ENCODE measurements at places on chromosomes 1 and 21.
A peak's percentile ranks its signal among the peaks of the same experiment; 100 is the strongest.

DNA sequence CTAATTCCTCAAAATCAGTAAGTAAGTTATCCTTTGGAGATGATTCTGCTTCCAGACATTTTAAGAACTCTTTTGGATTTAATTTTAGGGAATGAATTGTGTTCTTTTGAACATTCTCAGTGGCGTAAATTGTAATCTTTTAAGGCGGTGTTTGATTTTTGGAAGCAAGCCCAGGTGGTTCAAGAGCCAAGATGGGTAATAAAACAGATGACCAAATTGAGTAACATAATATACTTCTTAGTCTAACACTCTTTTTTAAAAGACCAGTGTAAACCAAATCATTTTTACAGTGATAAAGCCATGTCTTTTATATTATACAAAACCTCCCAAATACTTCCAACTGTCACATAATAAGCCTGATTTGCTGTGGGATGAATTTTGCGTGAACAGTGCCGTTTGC, 133.8 kb downstream of the LRRC40 start:
- DNase-seq, result no peak

- DNase-seq, result no peak
Measured at GRCh38 chr1:206727981-206728696, 42.4 kb upstream of the IL19 start.

GRCh38 chr21:42276076-42276475, 39.1 kb downstream of the TFF3 start:
- DNase-seq, result no peak

- DNase-seq, result no peak
Measured at GRCh38 chr1:41652384-41653265, 168.1 kb upstream of the EDN2 start.

GRCh38 chr1:94468708-94469107, 50.5 kb downstream of the ABCD3 start:
- no peak for DNase-seq

GRCh38 chr1:183814121-183814681, 9.3 kb downstream of the RGL1 start:
- DNase-seq, result no peak

DNA sequence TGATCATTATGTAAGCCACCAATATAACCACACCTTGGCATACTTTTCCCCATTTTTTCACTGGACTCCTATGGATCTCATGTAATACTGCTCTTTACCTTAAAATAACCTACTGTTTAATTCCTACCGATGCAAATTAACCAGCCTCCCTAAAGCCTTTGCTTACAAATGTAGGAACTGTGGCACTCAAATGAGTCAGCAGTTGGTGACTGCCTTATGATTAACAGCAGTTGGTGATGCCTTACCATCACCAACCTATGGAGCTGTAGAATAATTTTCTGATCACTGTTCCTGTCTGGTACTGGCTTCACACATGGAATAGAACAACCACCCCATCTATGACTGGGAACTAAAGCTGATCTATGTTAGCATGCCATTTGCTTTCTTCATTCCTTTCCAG, 7.8 kb upstream of the NUDT17 start:
- DNase-seq, result no peak

GRCh38 chr1:108742253-108742652, 4.2 kb upstream of the STXBP3 start:
- DNase-seq, result no peak

- DNase-seq, result no peak
Measured at GRCh38 chr1:76294482-76295194, 220.1 kb downstream of the ST6GALNAC3 start.

GRCh38 chr1:70509996-70510876, 99.2 kb downstream of the CTH start:
- peak; percentile 89 for DNase-seq

DNA sequence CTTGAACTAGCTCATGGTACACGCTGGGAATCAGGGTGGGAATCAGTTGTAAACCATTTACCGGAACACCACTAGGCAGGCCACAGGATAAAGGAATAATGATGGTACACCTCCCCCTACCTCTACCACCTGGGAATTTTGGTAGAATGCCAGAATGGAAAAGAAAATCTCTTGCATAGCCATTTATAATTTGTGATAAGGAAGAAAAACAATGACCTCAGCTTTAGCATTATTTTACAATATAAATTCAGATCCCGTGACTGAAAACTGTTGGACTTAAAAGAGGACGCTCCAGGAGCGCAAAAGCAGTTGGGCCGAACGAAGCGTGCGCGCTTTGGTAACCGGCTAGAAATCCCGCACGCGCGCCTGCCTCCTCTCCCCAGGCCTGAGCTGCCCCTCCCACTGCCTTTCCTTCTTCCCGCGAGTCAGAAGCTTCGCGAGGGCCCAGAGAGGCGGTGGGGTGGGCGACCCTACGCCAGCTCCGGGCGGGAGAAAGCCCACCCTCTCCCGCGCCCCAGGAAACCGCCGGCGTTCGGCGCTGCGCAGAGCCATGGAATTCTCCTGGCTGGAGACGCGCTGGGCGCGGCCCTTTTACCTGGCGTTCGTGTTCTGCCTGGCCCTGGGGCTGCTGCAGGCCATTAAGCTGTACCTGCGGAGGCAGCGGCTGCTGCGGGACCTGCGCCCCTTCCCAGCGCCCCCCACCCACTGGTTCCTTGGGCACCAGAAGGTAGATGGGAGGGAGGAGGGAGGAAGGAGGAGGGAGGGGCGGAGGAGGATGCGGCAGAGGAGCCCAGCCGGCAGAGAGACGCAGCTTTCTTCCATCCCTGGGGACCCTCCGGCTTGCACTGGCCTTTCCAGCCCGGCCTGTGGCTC, at the start of gene CYP4X1:
Gene CYP4X1 (plus strand): TSS at position 402 of the 873 bp plus-strand sequence. CDS start 149 bp downstream, at position 551.
- DNase-seq, result no peak

- no peak for DNase-seq
Measured at GRCh38 chr1:178262120-178262500, 168.2 kb downstream of the RASAL2 start.

DNA sequence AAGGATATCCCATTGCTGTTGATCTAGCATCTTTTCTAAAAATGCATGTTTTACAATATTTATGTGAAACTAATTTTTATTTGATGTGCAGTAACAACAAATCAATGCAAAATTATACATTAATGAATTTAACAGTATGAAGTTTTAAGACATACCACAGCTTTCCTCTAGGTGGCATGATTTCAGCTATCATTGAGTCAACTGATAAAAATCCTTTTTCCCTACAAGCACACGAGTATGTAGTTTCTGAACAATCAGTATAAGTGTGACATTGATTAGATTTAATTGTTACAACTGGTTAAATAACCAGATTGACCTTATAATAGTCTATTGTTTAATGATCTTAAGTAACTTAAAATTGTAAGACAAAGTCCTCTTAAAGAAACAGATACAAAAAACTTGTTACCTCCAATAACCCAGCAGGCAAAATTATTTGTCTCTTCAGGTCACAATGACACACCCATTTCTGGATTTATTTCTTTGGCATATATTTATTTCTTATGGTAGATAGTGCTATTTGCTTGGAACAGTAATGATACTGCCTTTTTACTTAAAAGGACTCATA, 5.8 kb upstream of the TGFB2 start:
- peak; percentile 64 for DNase-seq

- DNase-seq, result no peak
Measured at GRCh38 chr1:21317035-21317689, 26.9 kb upstream of the ECE1 start.

DNA sequence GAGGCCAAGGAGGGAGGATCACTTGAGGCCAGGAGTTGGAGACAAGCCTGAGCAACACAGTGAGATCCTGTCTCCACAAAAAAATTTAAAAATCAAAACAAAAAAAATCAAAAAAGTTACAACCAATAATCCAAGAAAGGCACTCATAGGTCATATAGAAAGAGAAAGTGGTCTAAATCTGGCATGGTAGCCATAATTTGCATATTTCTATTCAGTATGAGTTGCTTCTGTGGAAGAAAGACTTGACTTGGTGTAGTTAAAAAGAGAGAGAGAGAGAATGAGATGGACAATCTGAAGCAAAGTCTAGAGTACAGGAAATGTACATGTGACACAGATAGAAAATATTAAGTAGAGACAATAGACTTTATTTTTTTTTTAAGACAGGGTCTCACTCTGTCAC, 22.5 kb downstream of the JMJD4 start:
- no peak for DNase-seq

GRCh38 chr1:70485624-70486023, 74.6 kb downstream of the CTH start:
- DNase-seq, result peak; percentile 61

GRCh38 chr1:7534061-7534825, 236.9 kb upstream of the VAMP3 start:
- no peak for DNase-seq

- DNase-seq, result peak; percentile 61
Measured at GRCh38 chr1:207981976-207982375, 71.1 kb upstream of the CD34 start.

GRCh38 chr21:26194326-26194725, 23.8 kb upstream of the APP start:
- DNase-seq, result no peak

All from OCI-M1 (cell line).